ENCODE measurements at places on chromosomes 7 and 10.

- DNase-seq, result no peak
Measured at GRCh38 chr10:79938728-79939406, 10.0 kb downstream of the SFTPD start.

- DNase-seq, result no peak
Measured at GRCh38 chr7:14288701-14289100, 299.2 kb upstream of the ETV1 start.

- peak; percentile 20 for DNase-seq
Measured at GRCh38 chr7:114047889-114048288, 129.1 kb upstream of the PPP1R3A start.

GRCh38 chr7:92797284-92797683 lies 39.1 kb downstream of the CDK6 start:
- DNase-seq, result no peak

DNA sequence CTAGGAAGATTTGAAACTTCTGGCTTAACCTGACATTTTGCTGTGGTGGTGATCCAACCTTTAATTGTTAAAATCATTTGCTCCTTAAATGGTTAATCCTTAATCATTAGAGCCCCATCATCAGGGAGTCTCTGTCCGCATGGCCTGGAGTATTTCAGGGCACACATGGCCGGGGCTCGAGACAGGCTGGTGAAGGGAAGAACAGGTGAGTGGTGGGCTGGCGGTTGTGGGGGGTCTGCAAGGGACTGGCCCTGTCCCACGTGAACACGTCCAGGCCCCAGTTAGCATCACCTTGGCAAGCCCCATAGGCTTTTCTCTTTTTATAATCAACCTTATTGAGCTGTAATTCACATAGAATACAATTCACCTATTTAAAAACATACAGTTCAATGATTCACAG lies 109.5 kb downstream of the DNAJB6 start:
- no peak for DNase-seq

DNA sequence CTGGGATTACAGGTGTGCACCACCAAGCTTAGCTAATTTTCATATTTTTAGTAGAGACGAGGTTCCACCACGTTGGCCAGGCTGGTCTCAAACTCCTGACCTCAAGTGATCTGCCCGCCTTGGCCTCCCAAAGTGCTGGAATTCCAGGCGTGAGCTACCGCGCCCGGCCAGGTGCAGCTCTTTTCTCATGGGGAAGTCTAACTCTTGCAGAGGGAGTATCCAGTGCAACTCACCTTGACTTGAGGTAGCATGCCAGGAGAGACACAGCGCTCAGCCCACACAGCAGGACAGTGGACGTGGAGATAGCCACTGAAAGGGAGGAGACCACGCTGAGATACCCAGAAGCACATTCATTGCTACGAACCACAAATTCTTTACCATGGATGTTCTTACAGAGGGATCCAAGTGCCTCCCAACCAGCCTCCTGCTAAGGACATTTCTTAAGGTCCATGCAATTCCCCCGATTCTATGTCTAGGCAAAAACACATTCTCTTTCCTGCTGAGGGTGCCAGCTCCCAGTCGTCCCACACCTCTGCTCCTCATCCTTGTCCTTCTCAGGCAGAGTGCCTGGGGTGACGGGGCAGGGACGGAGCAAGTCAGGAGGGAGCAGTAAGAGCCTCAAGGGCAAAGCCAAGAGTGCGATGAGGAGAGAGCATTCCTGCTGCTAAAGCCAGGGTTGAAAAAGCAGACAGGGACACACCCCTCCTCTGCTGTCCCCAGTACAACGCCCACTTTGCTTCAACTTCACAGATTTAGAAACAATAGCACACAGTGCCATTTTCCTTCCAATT lies 21.0 kb downstream of the IL15RA start:
- no peak for DNase-seq

DNA sequence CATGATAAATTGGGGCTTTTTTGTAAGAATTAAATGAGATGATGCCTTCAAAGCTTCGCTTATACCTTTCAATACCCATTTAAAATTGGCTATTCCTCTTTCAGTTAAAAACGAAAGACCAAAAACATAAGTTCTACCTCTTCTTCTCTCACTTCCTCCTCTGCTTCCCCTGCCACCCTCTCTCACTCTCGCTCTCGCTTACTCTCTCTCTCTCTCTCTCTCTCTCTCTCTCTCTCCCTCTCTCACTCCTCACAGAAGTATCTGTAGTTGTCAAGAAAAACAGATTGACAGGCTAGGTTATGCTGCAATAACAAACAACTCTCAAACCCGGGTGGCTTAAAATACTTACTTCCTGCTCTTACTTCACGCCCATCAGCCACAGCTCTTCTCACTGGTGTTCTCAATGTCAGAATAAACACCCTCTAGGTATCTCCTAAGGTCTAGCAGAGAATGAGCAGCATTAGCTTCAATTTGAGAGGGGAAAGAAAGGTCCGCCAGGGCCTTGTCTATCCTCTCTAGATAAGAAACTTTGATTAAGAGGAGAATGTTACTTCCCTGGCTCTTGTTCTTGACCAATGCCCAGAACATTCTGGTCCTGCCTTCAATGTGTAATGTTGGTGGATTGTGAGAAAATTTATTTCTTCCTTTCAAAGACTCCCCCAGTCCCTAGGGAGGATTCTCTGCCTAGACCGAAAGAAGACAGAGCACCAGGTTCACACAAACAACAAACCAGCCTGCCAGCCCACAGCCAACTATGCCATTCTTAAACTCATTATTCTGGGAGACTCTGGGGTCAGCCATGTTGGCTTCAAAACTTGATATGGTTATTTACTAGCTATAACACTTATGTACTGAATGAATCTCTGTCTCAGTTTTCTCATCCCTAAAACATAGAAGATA lies 1028.7 kb downstream of the XPNPEP1 start:
- DNase-seq, result no peak

DNA sequence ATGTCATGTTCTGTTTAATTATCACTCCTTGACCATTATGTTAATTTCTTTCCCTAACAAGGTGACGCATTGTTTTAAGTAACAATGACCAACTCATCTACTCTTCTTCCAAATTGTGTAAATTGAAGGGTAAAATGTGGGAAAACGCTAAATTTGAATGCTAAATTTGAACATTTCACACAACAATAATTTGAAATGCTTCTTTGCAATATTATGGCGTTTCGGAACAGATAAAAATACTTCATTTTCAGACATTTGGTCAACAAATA lies 29.2 kb upstream of the KMT2C start:
- no peak for DNase-seq
